ENCODE measurements at places on chromosomes 4 and X.

DNA sequence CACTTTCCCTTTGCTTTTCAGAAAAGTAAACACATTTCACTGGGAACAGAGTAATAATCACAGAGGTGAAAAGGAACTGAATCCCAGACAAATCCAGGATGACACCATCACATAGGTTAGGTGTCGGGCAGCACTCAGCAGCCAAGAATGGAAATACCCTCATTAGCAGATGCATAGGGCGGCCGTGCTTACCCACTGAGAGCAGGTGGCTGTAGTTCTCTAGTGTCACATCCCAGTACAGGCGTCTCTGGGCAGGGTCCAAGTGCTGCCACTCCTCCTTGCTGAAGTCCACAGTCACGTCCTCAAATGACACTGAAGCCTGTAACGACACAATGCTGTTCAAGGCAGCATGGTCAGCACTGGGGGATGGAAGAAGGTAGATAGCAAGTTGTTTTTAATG, 26.9 kb downstream of the ZNF41 start:
- peak; percentile 45 for DNase-seq

GRCh38 chrX:140501321-140501720, 3.5 kb downstream of the SOX3 start:
- no peak for DNase-seq

- DNase-seq = no peak
Measured at GRCh38 chrX:136608295-136608933, 39.5 kb upstream of the CD40LG start.

GRCh38 chr4:41658163-41658562, 90.4 kb downstream of the PHOX2B start:
- DNase-seq = no peak

- no peak for DNase-seq
Measured at GRCh38 chr4:78353921-78354320, 197.6 kb upstream of the ANXA3 start.

- DNase-seq = no peak
Measured at GRCh38 chr4:52877036-52877435, 14.9 kb downstream of the RASL11B start.

DNA sequence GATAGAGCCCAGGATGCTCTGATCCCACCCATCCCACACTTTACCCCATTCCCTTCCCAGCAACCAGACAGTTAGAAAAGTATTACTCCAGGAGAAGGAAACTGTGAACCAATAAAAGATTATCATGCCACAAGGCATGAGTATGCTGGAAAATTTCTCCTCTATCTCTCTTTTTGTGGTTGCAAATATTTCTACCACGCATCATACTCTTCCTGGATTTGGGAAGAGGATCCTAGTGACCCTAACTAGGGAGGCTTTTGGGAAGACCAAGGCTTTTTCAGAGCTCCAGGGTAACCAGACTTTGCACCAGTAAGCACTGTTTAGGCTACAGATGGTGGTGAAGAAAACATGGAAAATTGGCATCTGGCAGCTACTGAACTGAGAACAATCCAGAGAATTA, 257.6 kb upstream of the CLNK start:
- DNase-seq = no peak

Data from large intestine (tissue), 12 donors.